ENCODE measurements at places on chromosomes 5 and 9.

GRCh38 chr5:33817301-33817700 lies 74.5 kb downstream of the ADAMTS12 start:
- no peak for DNase-seq

DNA sequence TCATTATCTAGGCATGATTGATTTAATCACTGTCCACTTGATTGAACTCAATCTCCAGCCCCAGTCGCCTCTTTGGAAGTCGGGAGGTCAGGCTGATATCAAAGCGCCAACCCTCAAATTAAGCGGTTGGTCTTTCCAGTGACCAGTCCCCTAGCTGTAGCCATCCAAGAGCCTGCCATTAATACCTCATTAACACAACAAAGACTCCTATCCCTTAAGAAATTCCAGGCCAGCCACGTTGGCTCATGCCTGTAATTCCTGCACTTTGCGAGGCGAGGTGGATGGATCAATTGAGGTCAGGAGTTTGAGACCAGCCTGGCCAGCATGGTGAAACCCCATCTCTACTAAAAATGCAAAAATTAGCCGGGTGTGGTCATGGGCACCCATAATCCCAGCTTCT lies 27.4 kb upstream of the GCNT1 start:
- no peak for DNase-seq

- DNase-seq = no peak
Measured at GRCh38 chr5:75005561-75005960, 46.8 kb downstream of the GCNT4 start.

GRCh38 chr5:134982230-134982629 lies 14.5 kb downstream of the CATSPER3 start:
- DNase-seq = no peak

DNA sequence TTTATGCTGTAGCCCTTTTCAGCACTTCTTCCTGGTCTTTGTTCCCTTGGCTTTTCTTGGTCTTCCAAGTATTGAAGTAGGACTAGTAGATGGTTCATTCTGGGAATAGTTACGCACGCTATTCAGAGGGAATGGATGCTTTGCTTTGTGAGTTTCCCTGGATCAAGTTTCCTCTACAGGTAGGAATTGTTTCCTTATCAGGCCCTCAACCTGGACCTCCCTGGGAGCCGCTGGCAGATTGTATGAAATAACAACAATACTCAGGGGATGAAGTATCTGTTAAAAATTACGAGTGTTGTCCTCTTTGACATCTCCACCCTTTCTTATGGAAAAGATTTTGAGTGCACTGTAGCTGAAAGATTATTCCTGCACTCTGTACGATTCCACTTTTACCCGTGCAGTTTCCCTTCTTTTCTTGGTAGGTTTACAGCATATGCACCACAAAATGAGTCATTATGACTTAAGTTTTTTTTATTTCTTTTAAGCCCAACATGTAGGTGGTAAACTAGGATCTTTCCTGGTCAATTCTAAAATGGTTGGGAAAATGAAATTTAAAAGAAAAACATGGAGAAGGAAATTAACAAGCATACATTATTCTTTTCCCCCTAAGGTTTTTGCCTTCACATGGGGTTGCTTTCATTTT lies 57.9 kb downstream of the ARHGAP26 start:
- no peak for DNase-seq

GRCh38 chr5:52867809-52868208 lies 80.1 kb downstream of the ITGA1 start:
- DNase-seq = no peak

GRCh38 chr5:125699860-125700259 lies 723.3 kb upstream of the GRAMD2B start:
- no peak for DNase-seq

GRCh38 chr9:28888806-28889205 lies 1315.5 kb upstream of the C9orf72 start:
- DNase-seq = no peak

- no peak for DNase-seq
Measured at GRCh38 chr5:146068206-146068605, 37.2 kb downstream of the PLAC8L1 start.

DNA sequence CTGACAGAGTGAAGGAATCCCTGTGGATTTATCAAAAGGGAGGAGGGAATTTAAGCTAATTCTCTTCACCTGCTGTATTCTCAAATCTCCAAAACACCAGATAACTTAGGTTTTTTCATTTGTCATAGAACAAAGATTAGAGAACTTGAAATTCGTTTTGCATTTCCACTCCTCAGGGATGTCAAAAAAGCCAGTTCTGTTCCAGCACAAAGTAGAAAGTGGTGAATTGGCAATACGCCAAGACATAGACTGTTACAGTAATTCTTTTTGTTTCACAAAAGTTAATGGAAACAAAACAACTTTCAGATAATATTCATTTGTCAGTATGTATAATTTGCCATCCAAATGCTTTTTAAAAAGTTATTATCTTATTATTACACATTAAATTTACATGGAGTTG lies 15.0 kb downstream of the S1PR3 start:
- DNase-seq = no peak

- peak; percentile 10 for DNase-seq
Measured at GRCh38 chr5:122077366-122078115, 518 bp downstream of the LOX start.

- DNase-seq = no peak
Measured at GRCh38 chr5:30809933-30810332, 383.6 kb upstream of the CDH6 start.

DNA sequence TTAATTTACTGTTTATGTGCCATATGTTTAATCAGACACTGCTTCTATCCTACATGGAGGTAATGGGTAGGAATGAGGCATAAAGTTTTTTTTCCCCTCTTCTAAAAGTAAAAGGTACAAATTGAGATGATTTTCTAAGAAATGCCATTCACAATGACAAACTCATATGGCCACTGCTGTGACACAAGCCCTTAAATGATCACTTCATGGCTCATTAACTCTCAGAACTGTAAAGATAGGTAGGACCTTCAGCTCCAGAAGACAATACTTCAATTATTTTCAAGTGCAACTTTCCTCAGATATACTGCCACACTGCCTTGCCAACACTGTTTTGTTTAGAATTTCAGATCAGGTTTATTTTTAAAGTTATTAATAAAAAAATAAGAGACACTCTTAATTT lies 362.9 kb upstream of the ZNF608 start:
- no peak for DNase-seq

- no peak for DNase-seq
Measured at GRCh38 chr5:4866131-4866659, 273.9 kb upstream of the ADAMTS16 start.

- DNase-seq = no peak
Measured at GRCh38 chr5:84564321-84565075, 179.8 kb upstream of the EDIL3 start.

- no peak for DNase-seq
Measured at GRCh38 chr5:122419142-122419894, 107.3 kb downstream of the SNCAIP start.

GRCh38 chr5:2841208-2841607 lies 89.7 kb upstream of the IRX2 start:
- no peak for DNase-seq

DNA sequence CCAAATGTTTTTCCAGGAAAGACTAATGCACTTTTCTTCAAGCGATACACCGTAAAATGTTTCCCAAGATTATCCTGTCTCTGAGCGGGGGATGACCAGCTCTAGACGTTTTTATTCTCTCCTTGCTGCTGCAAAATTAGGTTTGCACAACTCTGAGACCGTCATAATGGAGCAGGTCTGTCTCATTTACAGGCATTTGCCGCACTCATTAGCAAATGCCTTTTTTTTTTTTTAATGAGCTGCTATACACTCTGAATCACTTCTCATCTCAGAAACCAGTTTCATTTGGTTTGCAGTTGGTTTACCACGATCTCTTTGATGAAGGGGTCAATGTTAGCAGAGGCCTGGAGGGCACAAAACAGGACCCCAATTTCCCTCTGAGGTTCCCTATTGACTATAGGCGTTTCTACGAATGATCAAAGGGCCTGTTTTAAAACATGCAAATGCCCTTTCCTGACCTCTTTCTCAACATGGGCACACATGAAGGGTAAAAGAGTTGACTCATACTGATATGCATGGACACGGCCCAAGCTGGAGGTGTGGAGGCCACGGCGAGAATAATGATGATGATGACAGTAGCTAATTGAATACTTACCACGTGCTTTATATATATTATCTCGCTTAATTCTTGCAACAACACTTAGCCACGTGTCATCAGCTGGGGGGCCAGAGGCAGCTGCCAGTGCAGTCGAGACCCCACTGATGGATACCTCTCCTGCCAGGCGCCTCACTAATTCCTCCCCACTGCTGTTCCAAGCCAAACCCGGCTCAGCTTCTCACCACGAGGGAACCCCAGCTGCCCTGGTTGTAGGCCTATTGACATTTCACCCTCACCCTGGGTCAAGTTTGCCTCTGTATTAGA lies 89.9 kb upstream of the PTCH1 start:
- no peak for DNase-seq

DNA sequence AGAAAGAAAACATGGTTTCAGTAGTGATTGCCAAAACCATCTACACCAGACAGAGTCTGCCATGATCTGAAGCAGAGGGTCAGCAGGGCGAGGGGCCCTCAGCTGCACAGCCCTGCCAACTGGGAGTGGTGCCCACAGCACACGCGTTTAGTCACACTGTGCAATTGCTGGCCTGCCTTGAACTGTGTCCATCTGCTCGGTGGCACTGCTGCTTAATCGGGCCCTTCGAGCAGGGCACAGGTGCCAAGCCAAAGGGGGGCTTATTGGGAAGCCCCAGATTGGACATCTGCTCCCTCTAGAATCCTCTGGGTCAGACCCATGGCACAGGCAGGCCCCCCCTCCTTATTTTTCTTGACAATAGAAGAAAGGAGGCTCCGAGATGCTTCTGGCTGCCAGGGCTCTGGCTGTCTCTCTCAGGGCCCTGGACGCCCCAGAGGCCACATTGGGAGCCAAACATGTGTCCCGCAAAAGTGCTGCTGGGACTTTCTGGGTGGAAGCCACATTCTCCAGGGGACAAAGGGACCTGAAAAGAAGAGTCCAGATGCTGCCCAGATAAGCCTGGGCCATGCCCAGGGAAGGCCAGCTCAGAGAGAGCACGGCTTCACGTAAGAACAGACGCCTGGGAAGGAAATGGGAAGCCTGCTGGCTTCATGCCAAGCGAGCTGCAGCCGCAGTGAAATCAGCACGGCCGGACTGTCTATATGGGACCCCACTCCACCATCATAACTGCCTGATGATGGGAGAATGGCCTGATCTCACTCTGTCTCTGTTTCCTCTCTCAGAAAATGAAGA lies 349.2 kb downstream of the GADD45G start:
- peak; percentile 44 for DNase-seq

- DNase-seq = no peak
Measured at GRCh38 chr5:137392261-137392660, 106.9 kb downstream of the SPOCK1 start.

Data from adrenal gland (tissue), 19 donors.